ENCODE measurements at places on chromosomes 2 and 18.

DNA sequence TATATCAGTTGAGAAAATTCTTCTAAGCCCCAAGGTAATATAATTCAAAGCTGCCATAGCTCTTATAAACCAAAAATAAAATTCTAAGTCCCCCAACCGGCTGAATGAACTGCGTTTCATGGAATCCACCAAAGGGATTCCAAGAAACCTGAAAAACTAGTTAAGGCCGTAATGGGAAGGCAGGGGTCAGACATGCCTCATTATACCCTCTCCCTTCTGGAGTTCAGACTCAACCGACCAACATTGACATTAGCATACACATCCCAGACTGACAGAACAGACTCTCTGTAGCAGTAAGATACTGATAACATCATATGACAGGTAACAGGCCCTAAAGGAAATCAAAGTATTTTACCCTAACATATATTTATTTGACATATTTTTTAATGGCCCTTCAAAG is 31.4 kb upstream of the PHLPP1 start:
- no peak for DNase-seq

GRCh38 chr18:39635966-39636365 is 2070.4 kb upstream of the CELF4 start:
- DNase-seq, result no peak

GRCh38 chr18:25288340-25288938 is 63.5 kb downstream of the ZNF521 start:
- no peak for DNase-seq

- no peak for DNase-seq
These were observed 20.4 kb upstream of the LYG2 start for GRCh38 chr2:99275882-99276281.

DNA sequence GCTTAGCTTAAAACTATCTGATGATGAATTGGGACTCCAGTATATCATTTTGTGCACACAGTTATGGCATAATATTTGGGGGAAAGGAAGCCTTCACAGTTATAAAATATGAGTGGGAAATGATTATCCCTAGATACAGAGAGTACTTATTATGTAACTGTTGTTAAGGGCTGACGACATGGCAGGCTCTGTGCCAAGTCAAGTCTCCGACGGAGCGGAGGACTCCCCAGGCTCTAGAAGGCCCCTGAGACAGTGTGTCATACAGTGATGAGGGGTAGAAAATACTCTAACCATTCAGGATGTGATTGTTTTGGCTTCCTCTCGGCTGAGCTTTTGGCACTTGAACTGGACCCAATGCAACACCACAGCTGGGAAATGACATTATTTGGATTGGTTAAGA is 211.8 kb downstream of the SLC8A1 start:
- DNase-seq, result no peak

DNA sequence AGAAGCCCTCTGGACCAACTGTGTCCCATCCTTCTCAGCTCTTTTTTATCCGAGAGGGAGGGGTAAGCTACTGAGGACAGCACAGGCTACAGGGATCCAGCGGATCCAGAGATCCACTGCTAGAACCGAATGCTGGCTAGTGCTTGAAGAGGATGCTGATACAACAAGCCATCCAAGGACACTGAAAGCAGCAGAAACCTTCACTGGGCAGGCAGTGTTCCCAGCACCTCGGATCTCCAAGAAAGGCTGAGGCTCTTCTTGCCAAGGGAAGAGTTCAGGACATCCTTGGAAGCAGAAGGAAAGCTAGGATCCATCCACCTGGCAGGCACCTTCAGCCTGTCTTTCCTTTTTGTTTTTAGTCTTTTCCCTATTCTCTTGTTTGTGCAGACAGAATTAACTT is 13.2 kb upstream of the FHOD3 start:
- no peak for DNase-seq

GRCh38 chr2:3944071-3944470 is 240.7 kb downstream of the DCDC2C start:
- DNase-seq, result no peak

DNA sequence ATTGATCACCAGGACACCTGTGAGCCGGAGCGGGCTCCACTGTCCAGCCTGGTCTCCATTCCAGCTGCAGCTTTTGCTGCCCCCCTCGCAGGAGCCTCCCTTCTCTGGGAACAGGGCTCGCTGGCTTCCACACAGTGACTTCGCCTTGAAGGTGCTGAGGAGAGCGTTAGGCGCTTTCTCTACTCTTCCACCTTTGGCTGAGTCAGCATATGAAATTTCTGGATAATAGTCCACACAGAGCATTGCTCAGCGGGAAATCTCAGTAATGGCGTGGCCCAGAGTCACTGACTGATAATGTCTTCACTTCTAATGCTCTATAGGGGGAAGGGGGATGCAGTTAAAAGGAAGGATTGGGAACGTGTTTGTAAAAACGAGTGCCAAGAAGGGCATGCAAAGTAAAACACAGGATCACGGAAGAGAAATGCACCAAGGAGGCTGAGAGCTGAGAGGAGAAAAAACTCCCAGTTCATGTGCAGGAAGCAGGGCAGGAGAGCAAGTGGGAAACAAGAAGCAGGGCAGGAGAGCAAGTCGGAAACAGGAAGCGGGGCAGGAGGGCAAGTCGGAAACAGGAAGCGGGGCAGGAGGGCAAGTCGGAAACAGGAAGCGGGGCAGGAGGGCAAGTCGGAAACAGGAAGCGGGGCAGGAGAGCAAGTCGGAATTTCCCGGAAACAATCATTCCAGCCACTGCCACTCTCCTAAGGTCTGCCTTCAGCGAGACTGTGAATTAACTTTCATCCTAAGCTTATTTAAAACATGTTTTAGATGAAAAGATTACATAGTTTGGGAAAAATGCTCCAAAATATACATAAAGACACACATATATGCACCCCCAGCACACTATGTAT is 77.7 kb downstream of the MYT1L start:
- DNase-seq, result no peak

DNA sequence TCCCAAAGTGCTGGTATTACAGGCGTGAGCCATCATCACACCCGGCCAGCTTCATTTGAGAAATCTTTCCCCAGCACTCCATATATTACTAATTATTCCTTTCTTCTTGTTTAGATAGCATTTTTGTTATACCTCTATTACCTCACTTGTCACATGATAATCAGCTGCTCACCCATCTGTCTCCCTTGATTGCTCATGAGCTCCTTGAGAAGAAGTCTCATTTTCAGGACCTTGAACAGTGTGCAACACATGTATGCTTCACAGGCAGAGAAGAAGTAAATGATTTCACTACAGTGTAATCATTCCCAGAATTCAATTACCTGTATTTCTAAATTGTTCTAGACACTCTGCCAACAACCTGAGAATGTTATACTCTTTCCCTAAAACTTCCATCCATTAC is 6.2 kb downstream of the PAIP2B start:
- no peak for DNase-seq

DNA sequence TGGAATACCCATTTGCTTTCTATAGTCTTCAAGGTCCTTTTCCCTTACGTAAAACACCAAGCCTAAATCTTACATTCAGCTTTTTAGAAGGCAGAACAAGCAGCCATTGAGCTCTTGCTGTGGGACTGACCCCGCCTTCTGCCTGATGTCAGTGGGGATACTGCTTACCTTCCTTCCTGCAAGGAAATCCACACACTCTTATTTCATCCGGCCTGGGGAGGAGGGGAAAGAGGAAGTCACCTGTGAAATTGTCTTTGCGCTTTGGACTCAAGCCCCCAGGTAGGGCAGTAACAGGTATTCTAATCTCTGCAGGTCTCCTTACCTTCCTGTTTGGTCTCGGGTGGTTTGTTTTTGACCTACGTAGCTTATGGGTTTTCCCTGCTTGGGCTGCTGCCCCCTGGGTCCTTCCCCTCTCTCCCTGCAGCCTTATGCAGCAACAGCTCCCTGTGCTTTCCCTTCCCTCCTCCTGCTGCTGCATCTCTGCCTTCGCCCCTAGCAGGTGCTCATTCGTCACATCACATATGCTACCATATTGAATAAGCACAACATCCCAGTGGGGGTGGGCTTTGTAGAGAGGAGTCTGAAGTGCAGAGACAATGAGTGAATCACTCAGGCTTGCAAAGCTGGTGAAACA is 402.5 kb upstream of the TRIB2 start:
- no peak for DNase-seq

GRCh38 chr2:219291394-219291793 is 12.2 kb downstream of the DNAJB2 start:
- no peak for DNase-seq

GRCh38 chr2:217433522-217433921 is 569.3 kb downstream of the TNS1 start:
- no peak for DNase-seq

DNA sequence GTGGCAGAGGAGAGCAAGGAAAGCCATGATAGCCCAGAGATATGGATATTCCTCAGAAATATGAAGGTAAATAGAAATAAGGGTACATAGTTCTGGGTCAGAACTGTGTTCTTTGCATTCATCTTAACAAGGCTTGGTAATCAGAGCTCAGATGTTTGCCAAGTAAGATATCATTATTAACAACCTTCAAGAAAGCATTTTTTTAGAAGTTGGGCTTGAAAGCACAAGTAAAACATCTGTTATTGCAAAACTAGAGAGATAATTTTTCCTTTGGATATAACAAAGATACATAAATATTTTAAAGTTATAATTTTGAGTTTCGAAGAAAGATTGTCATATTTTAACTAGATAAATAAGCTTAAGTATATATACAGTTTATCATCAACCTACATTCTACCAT is 171.4 kb downstream of the ZNF804A start:
- DNase-seq, result no peak

- no peak for DNase-seq
These were observed 543.0 kb upstream of the TNP1 start for GRCh38 chr2:217402761-217403383.

- DNase-seq, result no peak
These were observed 43.8 kb upstream of the PPP4R1 start for GRCh38 chr18:9658087-9658641.

DNA sequence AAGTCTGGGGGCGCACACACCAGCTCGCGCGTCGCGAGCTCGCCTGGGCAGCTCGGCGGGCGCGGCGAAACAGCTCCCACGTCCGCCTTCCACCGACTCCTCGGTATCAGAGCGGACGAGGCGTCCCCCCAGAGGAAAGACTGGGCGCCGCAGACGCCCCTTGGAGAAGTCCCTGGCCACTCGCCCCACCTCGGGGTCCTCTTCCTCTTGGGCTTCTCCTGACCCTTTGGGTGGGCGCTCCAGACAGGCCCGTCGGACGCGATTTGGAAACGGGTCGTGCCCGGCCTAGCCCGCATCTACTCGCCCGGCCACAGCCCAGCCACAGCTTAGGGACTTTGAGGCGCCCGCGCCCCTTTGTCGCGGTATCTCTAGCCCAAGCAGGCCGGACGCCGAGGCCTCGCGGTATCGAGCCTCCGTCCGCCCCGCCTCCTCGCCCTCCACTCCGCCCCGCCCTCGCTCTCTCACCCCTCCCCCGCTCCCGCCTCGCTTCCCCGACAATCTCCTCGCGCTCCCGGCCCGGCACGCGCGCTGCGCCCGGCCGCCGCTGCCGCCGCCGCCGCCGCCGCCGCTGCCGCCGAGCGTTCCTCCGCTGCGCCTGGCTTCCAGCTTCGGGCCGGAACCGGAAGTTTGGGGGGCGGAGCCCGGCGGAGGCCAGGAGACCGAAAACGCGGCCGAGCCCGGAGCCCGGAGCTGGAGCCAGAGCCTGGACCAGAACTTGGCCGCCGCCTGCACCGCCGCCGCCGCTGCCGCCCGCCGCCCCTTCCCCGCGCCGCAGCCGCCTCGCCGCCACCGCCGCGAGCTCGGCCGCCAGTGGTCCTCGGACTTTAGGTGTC is 749 bp upstream of the ACVR2A start:
- DNase-seq, result peak; percentile 72

GRCh38 chr2:241859436-241860183 is 916 bp upstream of the PDCD1 start:
- DNase-seq, result peak; percentile 27

DNA sequence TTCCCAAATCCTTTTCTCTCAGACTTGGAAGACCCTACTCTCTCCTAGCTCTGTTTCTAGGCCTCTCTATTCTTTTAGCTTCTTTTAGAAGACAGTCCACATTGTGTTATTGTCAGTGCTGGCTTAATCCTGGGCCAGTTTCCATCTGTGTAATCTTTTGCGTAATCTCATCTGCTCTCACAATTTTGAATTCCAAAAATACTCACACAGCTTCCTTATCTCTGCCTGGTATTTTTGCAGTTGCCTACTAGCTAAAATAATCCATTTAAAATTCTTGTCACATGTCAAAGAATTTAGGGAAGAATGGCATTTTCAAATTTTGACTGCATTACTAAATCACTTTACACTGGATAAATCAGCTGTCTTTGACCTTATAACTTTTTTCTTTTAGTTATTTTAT is 200.6 kb upstream of the MEX3C start:
- DNase-seq, result no peak

DNA sequence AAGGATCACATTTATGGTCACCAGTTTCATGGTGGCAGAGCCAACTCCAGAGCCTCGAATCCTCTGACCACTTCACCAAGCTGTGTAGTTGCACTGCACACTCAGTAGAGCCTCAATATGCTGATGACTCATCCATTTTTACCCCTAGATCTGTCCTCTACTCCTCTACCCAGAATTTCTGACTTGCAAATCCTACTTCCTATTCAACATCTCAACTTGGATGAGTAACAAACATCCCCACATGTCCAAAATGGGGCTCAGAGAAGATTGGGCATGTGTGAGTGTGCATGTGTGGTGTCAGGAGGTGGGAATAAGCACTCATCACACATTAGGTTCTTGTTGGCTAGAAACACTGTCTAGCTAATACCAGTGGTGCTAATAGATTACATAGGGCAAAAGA is 57.8 kb upstream of the IGFBP2 start:
- no peak for DNase-seq

DNA sequence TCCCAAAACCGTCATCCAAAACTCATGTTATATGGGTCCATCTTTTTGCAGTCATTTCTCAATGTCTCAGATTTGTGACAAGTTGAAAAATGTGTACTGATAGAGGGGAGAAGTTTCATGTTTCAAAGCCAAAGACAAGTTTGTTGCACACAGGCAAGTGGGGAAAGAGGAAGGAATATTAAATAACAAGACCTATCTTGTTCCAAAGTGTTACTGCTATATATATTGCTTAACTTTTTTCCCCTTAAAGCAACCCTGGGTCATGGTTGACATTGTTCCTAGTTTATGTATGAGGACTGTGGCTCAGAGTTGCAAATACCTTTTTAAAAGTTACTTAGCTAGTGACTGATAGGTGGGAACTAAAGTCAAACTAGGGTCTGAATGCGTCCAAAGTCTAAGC is 1.7 kb downstream of the ITGA4 start:
- DNase-seq, result no peak

DNA sequence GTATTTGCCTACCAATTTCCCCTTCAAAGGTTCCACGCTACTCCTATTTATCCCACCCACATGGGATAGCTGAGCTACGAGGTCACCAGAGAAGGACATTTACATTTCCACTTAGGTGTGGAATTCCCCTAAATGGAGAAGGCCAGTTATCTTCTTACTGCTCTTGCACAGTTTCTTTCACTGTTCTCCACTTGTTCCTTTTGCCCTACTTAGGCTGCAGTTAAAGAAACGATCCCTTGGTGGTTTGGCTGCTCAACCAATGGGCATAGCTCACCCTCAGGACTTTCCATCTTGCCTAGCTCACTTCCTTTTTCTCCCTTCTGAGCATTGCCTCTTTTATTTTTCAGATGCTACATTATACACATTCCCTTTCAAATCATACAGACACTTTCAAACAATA is 11.2 kb upstream of the NABP1 start:
- DNase-seq, result no peak
